ENCODE measurements at places on chromosomes 7 and 10. TPM values are rescaled to one million over a fixed set of nuclear protein-coding genes. Genes with fewer than 3 reads are reported as not detected.

- no peak for DNase-seq
Observed at GRCh38 chr10:44911081-44911540, at the start of gene TMEM72. TSS of gene TMEM72 (plus strand) at chr10:44911337. CDS start at chr10:44911513, 176 bp downstream.

DNA sequence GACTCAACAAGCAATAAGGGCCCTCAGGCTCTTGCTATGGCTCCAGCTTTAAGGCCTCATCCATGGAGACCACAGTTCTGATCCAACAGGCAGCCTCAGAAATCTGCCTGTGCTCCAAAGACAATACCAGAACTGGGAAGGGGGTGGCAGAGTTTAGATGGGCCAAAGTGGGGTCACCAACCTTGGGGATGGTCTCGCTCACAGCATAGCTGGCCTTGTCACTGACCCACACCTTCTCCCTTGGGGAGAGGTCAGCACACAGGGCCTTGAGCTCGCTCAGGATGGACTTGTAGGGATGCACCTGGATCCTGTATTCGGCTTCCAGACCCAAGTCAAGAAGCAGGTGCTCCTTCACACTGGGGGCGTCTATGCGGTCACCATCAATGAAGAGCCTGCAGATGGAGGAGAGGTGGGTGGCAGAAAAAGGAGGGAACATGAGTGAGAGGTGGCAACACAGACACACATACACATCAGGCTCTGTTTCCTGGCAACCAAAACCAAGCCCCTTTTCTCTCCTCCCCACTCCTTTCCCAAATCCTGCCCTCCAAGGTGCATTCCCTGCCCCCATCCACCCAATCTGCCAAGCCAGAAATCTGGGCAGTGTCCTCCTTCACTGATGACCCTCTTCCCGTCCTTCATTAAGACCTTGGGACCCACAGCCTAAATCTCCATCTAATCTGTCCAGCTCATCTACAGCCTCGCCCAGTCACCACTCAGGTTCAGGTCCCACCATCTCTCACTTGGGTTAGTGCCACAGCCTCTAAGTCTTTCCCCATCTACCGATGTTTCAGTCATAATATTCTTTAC lies 40.9 kb downstream of the XPNPEP1 start:
- DNase-seq = no peak

DNA sequence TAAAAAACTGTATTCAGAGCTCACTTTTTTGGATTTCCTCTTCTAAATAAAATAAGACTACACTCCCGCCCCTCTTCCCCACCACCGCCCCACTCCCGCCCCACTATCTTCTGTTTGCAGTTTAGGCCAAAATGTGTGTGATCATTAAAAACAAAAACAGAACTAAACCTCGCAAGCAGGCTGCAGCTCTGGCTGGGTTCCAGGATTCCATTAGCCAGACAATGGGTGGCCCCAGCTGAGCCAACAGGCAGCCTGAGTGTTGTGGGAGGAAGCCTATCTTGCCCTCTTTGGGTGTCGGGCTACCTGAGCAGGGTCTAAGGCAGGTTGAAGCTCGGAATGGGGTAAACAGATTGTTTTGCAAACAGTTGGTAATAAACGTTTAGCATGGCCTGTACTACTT lies 41.7 kb downstream of the ARL4A start:
- no peak for DNase-seq

Gene TAS2R40
- not detected for total RNA-seq

GRCh38 chr7:45971661-45972175 lies 50.6 kb upstream of the IGFBP3 start:
- DNase-seq = no peak

DNA sequence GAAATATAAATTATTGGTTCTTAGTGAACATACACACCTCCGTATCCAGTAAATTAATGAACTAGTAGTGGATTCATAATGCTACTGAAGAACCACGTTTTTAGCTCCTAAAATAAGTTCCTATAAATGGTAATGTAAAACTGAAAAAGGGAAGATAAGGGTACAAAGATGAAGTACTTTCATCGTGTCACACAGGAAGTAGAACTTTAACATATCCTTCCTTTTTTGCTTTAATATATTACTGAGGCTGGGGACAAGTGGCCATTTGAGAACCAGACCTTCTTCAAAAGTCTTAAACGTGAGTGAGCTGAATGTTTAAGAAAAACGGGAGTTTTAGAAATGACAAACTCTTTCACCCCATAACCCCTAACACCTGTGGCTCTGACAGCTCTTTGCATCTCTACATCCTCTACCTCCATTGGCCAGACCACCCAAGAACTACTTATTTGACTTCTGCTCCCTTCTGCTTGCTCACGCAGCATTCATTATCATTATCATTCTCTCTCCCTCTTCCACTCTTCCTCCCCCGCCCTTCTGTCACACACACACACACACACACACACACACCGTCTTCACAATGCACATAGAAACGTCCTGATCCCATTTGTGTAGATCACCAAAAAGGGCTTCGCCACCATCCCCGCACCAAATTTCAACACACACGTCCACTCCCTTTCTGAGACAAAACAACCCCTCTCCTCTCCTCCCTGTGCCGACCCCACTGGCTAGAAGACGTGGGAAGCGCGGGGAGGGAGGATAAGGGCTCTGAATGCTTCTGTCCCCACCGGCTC lies 677 bp downstream of the SKAP2 start:
- DNase-seq = peak; percentile 19

- DNase-seq = no peak
Observed at GRCh38 chr7:154698726-154699291, 304.1 kb downstream of the PAXIP1 start.

- no peak for DNase-seq
Observed at GRCh38 chr10:92702301-92702916, 12.7 kb downstream of the HHEX start.

DNA sequence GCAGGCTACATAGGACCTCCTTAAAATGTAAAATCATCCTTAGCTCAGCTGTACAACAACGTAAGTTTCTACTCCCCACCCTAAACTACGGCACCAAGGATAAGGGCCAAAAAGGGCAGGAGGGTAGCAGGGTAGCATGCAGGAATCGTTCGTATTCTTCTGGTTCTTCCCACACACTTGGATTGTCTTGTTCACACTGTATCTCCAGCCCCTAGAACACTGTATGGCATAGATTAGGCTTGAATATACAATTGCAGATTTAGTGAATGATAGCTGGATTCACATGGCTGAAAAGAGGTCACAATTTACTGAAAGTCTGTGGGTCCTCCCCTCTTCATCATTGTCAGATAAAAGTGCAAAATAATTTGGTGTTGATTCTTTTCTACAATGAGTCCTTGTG lies 28.2 kb upstream of the PRKAR2B start:
- DNase-seq = no peak

DNA sequence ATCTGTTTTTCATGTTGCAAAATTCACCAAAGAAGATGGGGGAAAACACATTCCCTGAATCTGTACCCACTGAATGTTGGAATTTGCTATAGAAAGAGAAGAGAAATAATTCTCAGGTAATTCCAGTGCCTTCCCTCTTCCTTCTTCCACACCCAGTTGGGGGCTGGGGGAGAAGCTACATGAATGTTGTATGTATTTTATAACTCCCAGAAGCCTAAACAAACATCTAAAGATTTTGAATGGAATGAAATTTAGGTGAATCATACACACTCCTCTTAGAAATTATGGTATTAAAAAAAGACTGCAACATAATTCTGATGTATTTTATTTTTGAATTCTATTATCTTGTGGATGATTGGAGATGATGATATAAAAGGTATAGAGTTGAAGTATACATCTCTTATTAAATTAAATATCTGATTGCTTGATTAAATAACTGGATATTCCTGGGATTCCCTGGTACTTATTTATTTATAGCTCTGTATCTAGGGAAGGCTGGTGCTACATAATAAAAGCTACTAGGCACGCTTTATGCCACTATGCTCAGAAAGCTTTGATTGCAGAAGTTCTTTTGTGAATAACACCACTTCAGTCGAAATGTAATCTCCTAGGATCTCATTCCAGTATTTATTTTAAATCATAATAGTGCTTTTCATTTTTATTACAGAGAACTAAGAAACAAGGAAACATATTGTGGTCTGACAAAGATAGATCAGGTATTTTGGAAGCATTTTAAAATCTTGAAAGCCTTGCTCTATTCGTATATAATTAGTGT lies 98.5 kb downstream of the MCU start:
- DNase-seq = no peak

DNA sequence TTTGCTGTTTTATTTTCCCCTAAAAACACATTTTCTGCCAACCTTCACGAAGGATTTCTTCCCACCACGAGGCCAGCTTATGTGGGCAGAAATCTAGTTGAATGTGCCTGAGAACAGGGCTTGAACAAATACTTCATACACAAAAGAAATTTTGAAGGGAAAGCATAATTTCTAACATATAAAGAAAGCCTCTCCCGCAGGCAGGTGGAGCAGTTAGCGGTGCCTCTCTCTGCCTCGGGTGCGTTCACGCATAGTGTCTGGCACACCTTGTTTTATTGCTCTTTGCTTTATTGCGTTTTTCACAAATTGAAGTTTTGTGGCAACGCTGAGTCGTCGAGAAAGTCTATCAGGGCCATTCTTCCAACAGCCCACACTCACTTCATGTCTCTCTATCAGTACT lies 7.0 kb upstream of the CSGALNACT2 start:
- no peak for DNase-seq

- DNase-seq = no peak
Observed at GRCh38 chr7:5481241-5482019, 57.8 kb upstream of the TNRC18 start.

Gene HABP2
- total RNA-seq = not detected

Gene UNCX
- not detected for total RNA-seq

Gene INHBA
- total RNA-seq = not detected

DNA sequence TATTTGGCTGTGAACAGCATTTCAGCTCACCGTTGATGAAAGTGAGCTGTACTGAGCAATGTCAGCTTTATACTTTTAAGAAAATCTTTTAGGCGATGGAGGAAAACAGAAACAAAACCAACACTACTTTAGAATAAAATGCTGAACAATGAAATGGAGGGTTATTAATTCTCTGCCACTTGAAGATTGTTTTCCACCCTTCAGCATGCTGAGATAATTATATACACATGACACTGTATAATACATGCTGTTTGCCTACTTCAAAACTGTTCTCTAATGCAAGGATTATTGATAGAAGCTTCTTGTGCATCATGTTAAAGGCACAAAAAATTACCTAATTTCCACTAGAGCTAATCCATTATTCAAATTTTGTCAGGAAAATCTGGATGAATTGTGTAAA lies 66.8 kb downstream of the CACNA2D1 start:
- no peak for DNase-seq

DNA sequence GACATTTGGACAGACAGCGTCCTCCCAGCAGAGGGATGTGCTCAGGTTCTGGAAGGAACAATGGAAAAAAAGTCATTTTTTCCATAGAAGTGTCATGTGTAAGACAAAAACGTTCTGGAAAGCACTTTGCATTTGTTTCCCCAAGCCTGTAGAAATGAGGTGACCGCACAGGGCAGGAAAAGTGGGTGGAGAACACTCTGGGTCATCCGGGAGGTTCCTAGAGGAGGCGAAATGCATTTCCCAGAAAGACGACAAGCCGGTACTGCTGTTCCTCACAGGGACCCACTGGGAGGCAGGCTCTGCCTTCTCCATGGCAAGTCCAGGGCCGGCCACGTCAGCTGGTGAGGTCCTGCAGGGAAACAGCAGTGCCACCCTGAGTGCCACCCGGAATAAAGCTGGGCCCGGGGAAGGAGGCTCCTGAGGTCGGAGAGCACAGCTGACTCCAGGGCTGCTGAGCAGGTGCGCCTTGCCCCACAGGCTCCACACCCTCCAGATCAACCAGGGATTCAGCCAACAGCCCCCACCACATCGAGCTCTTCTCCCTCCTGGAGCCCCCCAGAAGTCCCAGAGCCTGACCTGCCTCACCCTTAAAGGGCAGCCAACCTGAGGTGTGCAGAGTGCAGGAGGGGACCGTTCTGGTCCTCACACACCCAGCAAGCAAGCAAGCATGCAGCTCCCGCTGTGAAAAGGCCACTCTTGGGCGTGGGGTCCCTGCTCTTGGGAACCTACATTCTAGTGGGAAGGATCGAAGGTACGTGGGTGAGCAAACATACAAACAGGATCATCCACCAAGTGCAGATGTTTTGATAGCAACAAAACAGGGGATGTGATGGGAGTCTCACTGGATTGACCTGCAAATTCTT lies 28.8 kb upstream of the INPP5A start:
- no peak for DNase-seq

Gene NAT16
- not detected for total RNA-seq

DNA sequence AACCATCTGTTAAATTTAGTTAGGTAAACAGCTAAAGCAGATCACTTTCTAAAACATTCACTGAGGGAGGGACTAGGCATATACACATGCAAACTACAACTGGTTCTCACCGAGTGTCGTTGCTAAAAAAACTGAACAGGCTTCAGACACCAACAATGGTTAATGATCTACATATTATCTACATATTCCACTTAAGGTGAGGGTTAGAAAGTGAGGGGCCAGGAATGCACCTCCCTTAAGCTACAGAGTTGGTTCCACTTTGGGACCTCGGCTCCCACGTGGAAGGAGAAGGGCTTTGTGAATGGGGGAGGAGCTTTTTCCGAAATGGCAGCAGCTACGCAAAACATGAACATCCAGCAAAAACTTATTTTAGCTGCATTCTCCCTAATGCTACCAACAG lies 5.8 kb downstream of the CTBP2 start:
- no peak for DNase-seq

GRCh38 chr7:149856583-149856982 lies 17.2 kb upstream of the ATP6V0E2 start:
- peak; percentile 52 for DNase-seq

DNA sequence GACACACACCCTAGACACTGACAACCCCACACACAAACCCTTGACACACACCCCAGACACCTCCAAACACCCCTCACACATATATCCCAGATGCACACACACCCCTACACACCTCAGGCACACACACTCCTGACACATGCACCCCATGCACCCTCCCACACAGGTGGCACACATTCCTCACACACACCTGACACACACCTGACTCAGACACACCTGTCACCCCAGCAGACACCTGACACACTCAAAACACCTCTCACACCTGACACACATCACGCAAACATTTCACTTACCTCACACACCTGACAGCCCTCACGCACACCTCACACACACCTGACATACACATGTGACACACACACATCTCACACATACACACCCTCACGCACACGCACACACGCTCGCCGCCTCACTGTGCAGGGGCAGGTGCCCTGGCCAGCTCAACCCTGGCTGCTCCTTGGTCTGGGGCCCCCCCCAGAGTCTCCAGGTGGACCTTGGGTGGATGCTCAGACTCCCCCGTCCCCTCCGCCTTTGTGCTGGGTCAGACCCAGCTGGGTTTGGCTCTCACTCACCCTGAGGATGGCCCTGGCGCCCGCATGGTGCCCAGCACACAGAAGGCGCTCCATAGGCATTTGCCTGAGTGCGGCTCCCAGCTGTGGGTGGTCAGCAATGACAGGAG lies 3.1 kb upstream of the CALY start:
- no peak for DNase-seq

DNA sequence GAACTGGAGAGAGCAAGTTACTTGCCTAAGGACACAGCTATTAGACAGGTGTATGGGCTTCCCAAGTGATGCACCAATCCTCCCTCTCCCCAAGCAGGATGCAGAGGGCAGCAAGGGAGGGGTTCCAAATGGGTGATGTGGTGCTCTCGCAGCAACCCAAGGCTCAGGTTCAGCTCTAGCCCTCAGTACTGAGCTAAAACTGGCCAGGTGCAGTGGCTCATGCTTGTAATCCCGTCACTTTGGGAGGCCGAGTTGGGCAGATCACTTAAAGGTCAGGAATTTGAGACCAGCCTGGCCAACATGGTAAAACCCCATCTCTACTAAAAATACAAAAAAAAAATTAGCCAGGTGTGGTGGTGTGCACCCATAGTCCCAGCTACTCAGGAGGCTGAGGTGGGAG lies 40.7 kb downstream of the GPRIN2 start:
- DNase-seq = no peak

All from naive thymus-derived CD4-positive, alpha-beta T cell (primary cell).